Nephron progenitor cell (in vitro differentiated cells): ENCODE measurements at places on chromosomes 3 and 15.

- no peak for DNase-seq
These were observed 6.0 kb downstream of the NXPE3 start for GRCh38 chr3:101784855-101785613.

DNA sequence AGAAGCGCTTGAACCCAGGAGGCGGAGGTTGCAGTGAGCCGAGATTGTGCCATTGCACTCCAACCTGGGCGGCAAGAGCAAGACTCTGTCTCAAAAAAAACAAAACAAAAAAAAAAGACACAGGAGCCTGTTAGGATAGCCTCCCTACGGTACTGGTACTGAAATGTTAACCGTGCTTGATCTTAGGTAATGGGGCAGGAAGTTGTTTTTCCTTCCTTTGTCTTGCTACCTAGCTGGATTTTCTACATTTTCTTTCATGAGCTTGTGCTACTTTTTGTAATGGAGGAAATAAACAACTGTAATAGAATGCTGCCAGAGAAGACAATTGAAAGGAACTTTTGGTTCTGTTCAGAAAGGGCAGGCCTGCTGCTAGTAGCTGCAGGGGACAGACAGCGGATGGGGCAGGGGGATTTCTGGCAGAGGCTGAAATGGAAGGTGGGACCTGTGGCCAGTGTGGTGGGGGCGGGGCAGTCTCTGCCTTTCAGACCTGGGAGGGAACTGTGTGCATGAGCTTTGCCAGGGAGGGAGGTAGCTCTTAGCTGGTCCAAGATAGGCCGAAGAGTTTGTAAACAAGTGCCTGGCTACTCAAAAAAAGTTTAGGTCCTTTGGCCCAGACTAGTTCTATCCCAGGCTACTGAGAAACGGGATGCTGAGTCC lies 49.0 kb upstream of the SEMA4B start:
- DNase-seq: peak; percentile 38

GRCh38 chr3:71146673-71147072 lies 436.9 kb downstream of the FOXP1 start:
- DNase-seq: peak; percentile 54

- DNase-seq: no peak
These were observed 16.0 kb upstream of the KLF15 start for GRCh38 chr3:126373146-126373613.

- peak; percentile 8 for DNase-seq
These were observed 427.5 kb downstream of the VGLL3 start for GRCh38 chr3:86563400-86563970.

DNA sequence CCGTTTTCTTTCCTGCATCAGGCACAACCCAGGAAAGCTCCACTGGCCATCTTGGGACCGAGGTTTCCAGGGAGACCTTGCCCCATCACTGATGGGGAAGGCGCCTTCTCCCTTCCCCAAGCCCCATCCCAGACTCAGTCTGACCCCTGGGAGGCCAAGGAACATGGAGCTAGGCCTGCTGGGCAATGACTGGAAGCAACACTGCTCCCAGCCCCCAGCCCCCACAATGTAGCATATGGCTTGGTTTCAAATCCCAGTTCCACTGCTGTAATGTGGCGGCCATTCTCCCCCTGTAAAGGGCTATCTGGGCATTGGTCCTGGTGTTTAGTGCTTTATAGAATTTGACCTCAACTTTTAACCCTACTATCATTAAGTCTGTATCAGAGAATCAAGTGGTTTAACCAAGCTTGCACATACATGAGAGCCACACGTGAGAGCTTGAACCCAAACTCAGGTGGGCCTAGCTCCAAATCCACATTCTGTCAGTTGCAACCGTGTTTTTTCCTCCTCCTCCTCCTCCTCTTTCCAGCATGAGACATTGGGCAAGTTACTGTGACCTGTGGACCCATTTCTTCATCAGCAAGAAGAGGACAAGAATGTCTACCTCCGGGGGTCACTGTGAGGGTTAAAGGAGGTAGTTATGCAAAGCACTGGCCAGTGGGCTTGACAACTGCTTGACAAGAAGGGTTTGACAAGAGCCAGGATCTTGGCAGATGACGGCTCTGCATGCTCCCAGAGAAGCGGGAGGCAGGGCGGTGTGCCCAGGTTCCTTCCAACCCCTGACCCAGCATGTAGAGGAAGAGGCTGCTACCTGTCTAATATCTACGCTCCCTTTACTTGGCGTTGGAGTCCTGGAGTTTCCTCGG lies 37.4 kb downstream of the KLHL25 start:
- DNase-seq: no peak

DNA sequence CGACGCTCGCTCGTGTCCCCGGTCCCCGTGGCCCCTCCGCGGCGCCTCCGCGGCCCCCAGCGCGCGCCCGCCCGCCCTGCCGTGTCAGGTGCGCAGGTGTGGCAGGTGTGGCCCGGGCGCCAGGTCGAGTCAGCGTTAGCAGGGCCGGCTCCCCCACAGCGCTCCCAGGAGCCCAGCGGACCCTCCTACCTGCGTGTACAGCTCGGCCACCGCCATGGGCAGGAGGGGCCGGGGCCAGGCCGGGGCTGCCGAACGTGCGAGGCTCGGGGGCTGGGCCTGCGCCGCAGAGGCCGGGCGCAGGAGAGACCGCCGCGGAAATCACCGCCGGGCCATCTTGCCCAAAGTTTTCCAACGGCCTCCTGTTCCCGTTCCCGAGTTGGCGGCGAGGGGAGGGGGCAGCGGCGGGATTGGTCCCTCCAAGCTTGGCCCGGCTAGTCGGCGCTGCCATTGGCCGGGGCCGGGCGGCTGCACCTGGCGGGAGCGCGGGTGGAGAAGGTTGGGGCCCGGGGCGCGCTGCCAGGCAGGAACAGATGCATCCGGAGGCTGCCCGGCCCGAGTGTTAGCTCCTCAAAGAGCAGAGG lies at the start of gene MYO5C:
TSS of gene MYO5C (minus strand) at position 384 of the 581 bp plus-strand sequence. CDS start at position 216, 168 bp downstream.
- peak; percentile 78 for DNase-seq

DNA sequence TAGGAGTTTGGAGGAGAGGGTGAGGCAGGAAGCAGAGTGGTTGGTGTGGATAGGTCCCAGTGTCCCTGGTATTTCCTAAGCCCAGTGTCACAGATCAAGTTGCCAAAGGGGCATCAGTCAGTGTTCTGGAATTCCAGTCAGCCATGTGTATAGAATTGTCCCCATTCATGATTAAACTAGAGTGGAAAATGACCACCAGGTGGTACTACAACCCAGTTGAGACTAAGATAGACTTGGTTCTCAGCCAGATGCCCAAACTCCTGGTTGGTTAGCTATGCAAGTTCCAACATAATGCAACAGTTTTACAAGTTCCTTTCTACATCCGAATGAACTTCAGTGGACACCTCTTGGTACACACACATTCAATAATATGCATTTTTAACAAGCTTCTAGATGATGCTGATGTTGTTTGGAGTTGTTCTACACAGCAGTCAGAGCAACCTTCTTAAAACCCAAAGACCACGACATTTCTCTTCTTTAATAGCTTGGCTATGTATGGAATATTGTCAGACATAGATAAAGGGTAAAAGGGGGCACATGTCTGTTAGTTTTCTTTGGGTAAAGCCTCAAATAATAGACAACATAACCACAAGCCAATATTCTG lies 8.4 kb upstream of the ATR start:
- peak; percentile 30 for DNase-seq

DNA sequence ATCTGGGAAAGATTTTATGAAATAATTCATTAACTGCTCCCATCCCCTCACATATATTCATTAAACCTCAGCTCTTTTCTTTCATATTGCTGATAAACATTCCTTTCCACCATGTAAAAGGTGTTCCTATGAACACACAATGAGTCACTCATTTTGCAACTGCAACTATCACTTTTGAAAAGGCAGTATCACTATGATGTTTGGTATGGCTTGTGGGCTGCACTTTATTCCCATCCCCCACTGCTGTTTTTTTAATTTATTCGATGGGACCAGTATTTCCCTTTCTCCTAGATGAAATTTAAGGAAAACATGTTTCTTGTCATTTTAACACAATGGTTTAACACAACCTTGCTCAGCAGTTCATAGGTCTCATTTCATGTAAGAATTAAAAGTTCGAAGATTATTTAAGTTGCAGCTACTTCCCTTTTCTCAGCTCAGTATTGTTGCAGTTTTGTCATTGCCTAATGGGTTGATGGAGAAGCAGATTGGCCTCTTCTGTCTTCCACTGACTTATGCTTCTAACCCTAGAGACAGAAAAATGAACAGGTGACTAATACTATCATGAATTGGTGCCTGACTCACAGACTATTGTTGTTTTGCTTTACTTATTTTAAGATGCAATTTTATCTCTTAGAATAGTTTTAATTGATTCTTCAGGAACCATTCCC lies 280.3 kb downstream of the ZPLD1 start:
- no peak for DNase-seq

DNA sequence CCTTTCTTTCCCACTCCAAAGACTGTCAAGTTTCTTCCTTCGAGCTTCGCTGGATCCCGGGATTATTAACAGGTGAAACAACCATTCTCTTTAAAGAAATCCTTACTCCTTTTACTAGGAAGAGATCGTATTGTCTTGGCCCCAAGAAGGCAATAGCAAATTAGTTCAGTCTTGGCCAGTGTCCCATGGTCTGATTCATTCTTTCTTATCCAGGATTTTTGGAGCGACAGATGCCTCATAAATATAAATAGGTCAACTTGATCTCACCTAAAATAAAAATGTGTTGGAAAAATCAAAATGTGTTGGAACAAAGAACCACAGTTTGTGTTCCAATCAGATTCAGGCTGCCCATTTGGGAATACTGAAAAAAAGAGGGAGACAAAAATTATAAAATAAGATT lies 140.1 kb upstream of the TMEM108 start:
- DNase-seq: no peak

DNA sequence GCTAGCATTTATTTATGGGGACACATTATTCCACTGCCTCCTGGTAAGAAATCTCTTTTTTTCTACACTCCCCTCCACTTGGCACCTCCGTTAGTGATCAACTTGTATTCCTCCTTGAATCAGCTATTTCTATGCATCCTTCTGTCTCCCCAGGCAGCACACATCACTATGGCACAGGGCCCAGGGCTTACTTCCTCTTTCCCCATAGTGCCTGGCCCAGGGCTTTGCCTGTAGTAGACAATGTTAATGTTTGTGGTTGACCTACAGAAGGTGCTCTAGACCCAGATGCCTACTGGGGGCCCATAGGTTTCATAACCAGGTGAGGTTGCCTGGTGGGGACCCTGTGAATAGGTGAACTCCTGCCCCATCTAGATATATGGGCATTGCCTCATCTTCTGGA lies 44.9 kb downstream of the EPHB1 start:
- DNase-seq: no peak

GRCh38 chr3:88595026-88595425 lies 445.3 kb downstream of the C3orf38 start:
- DNase-seq: no peak

DNA sequence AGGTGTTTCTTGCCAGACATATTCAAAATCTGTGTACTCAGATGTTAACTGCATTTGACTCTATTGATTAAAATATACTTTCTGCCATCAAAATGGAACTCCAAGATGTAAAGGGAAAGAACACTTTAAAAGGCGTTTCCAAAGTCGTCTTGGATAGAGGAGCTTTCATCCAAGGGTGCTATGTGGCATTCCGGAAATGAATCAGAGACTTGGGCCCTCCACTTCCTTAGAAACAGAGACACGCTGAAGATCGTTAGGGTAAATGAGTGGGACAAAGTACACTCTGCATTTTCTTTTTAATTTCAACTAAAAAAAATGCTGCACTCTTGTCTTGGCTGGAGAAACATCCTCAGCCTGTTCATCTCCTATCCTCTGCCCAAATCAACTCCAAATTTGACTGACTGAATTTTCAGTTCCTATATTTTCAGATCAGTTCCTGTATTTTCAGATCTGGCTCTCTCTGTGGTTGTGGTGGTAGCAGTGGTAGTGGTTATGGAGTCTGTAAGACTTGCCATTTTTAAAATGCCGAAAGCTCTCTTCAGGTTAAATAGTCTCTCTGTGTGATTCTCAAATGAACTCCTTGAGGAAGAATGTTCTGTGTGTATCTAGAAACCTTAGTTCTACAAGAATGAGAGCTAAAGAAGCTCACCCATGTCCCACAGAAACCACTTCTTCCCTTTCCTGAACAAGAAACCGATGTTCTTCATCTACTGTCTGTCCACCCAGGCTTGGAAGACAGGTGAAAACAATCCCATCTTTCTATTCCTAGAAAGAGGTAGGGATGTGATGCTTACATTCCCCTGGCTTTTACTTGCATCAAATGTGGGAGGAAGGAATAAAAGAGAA lies 156.8 kb upstream of the ICE2 start:
- DNase-seq: no peak

DNA sequence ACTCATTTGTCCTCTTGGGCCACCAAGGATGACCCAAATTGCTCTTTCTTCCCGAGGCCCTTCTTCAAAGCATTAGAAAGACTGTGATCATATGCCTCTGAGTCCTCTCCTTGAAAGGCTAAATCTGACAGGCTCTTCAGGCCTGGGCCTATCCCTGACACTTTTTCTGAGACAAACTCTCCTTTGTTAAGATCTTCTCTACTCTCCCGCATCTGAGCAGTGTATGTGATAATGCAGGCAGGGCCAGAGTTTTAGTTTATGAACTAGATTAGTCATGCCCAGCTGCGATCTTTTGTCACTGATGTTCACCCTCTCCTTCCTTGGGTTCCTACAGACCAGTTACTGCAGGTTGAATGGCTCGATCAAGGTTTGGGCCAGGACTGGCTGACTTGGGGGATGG lies 39.2 kb downstream of the MASP1 start:
- DNase-seq: no peak

- no peak for DNase-seq
These were observed 456.0 kb downstream of the CNTN4 start for GRCh38 chr3:2554656-2555055.

- DNase-seq: no peak
These were observed 66.9 kb upstream of the CSPG5 start for GRCh38 chr3:47645551-47645950.

DNA sequence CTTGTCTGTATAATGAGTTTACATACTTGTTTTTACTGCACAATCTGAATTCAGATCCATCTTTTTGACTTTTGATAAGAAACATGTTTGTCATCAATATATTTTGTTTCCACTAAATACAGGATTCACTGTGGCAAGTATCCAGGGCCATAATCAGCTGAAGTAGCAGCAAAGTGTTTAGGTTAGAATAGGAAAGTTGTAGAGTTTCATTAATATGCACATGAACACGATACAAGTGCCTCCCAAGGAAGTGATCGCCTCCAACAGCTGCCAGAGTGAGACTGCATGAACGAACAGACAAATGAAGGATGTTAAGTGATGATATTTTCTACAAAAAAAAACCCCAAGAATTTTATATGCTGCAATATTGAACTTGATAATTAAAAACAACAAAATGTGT lies 204.3 kb downstream of the TBL1XR1 start:
- no peak for DNase-seq

DNA sequence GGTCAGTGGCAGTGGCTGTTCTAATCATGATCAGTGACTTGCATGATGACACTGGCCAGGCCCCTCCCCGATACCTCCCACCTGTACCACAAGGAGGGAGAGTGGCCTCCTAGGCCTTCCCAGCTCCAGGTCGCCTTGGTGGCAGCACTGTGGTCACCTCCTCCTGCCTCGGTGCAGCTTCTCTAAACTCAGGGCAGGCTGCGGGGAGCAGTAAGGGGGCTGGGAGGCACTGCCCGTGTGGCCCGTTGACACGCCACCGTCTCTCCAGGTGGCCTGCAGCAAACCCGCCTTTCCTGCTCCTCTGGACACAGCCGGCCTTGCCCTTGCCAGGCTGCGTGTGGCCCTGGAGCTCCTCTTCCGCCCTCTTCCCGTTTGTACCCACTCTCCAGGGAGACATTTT lies 184.1 kb downstream of the XXYLT1 start:
- DNase-seq: no peak
